HepG2 (cell line): ENCODE measurements at places on chromosomes 13 and 19. TPM values are rescaled to one million over a fixed set of nuclear protein-coding genes. Genes with fewer than 3 reads are reported as not detected.

The KLK13 gene
- not detected in 2 replicates for total RNA-seq

The RYR1 gene
- total RNA-seq = not detected in 2 replicates

DNA sequence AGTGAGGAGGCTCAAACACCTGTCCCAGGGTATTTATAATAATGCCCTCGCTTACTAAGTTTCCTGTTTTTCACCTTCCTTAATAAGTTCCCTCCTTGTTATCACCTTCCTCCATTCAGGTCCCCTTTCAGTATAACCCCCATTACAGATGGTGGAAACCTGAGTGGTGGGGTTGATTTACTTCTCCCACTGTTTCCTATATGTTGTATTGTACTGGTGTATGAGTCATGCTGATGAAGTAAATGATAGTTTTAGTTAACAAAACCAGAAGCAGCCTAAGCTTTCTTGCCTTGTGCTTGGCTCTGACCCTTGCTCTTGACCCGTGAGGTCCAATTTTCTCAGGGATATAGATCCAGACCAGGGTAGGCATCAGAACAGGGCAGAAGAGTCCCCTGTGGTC, 22.3 kb upstream of the TNFSF11 start:
- DNase-seq = no peak

DNA sequence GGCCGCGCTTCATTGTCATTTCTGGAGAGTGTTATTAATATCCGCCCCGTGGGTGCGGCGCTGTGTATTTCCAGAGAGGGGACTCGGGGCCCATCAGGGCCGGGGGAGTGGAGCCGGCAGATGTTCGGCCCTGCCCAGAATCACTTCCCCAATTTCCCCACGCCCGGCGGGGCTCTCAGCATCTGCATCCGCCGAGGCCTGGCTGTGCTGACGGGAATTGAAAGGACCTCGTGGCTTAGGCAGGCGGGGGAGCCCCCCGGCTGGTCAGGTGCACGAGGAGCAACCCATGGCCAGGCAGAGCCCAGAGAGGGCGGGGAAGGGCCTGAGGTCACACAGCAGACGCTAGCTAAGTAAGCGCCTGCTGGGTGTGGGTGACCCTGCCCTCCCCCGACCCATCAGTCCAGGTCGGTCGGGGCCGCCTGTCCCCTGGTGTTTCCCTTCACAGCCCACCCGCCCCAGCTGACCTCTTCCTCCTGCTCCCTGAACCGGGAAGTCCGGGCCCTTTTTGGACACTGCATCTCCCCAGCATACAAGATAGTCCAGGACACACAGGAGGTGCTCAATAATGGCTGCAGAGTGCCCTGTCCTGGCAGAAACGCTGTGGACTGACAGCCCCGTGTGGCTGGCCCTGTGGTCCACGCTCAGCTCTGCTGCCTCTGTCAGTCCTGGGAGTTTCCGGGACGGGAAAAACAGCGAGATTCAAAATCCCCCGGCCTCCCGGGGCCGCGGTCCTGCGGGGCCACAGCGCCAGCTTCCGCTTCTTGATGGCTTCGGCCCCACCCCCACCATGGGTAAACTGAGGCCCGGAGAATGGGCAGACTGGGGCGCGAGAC, 22.1 kb downstream of the ARID3A start:
- DNase-seq = no peak

- no peak for DNase-seq
Measured at GRCh38 chr19:13275016-13275722, 125.0 kb downstream of the IER2 start.

GRCh38 chr13:106500445-106500844, 35.0 kb downstream of the EFNB2 start:
- DNase-seq = no peak

GRCh38 chr13:30617315-30618185, at the start of gene USPL1:
TSS of gene USPL1 (plus strand) at chr13:30617920. CDS start at chr13:30621141, 3,221 bp downstream.
- peak; percentile 94 for DNase-seq

DNA sequence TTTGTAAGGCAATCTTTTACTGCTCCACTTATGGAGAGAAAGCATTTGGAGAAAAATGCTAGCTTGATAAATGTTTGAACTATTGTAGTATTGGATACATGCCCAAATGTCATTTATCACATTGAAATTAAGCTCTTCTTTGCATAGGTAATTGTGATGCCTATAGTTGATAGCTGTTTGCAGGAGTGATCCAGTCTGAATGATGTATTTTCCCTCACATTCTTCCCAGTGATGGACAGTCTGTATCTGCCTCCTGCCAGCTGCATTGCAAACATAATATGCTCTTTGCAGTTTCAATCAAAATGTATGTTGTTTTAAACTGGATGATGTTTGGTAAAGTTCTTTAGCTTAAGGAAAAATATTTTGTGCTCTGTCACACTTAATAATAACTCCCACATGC, 89.8 kb downstream of the EDNRB start:
- no peak for DNase-seq

DNA sequence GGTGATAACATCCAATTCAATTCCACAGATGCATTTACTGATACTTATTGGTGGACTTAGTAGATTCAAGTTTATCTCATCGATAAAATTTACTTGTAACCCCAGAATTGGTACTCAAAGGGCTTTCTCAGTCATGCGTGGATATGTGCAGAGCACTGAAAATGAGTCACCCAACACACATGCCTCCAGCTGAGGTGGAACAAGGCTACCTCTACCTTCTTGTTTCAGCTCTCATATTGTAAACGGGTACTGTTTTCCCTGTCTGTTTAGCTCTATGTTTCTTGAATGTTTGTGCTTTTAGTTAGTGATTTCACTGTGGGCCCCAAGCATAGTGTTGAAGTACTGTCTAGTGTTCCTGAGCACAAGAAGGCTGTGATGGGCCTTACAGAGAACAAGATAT, 1.5 kb downstream of the LRRC63 start:
- no peak for DNase-seq

DNA sequence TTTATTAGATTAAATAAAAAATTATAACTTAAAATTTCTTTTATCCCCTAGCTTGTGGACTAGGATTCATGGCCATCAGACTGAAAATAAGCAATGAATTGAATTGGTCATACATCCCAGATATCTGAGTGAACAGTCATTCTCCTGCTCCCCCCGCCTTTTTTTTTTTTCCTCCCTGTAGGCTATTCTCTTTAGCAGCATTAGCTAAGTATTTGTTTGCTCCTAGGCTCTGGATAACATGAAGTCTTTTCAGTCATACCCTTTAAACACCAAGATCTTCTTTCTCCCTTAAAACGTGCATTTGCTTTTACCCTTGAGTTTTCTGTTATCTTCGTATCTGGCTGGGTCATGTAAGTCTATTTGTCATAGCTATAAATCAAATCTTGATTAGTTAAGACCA, 866.7 kb upstream of the SPRY2 start:
- DNase-seq = no peak

- no peak for DNase-seq
Measured at GRCh38 chr19:35844482-35845214, 7.7 kb downstream of the NPHS1 start.

The PDX1 gene
- total RNA-seq = 0.07 TPM in 1 of 2 replicates, not detected in the other

DNA sequence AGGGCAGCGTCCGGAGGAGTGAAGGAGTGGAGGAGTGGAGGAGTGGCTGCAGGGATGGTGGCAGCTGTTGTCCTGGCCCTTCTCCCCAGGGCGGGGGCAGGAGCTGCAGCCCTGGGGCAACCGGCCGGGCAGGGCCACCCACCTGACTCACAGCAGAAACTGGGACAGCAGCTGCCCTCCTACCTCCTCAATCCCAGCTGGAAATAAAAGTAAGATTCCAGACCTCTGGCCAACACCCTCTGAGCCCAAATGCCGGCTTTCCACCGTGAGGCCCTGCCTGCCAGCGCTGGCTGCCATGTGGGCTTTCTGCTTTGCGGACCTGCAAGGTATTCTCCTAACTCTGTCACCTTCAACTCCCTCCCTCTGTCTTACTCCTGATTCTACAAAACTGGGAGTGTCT, 3.3 kb upstream of the CLPP start:
- no peak for DNase-seq

The LRP3 gene
- 45.1 and 51.6 TPM in 2 replicates for total RNA-seq

The CGB5 gene
- not detected in 2 replicates for total RNA-seq

DNA sequence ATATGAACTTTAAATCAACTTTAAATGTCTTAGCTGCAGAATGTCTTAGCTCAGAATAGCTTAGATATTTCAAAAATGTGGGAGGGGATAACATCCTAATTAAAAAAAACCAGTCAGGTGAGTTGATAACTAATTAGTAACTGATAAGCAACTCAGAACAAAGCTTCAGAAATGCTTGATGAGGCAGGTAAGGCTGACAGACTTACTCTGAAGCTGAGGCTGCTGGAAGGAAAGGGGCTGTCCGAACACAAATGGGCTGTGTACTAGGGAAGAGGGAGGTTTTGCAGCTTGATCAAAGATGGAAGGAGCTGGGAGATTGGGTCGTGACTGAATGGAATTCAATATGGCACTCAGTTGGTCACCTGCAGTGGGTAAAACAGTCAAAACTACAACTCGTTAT, 91.2 kb upstream of the FBXL3 start:
- DNase-seq = no peak

The SIGLEC8 gene
- not detected in 2 replicates for total RNA-seq

- no peak for DNase-seq
Measured at GRCh38 chr13:78012046-78012445, 93.4 kb upstream of the EDNRB start.

The CYP4F12 gene
- 7.2 and 30.8 TPM in 2 replicates for total RNA-seq

DNA sequence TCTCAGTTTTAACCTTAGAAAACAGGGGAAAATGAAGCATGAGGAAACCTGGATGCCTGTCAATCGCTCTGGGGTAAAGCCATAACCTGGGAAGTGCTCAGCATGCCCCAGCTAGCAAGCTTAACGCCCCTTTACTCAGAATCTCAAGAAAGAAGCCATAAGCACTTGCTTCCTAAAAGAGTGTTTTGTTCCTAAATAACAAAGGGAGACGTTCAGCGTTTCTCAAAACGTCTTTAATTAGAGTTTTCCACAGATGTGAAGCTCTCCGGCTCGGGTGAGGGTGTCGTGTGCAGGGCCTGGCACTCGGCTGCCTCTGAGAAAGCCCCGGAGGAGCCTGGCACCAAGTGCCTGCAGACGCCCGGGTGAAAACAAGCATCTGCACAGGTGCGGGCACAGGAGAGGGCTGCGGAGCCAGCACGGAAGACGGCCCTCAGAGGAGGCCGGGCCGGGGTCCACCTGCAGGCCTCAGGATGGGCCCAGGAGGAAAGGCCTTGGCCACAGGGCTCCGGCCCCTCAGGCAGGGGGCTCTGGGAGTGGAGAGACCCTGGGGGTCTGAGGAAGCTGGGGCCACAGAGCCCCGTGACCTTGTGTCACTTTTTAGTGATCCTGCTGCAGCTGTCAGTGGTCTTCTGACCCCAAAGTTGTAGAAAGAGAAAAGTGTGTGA, 6.2 kb downstream of the GAS6 start:
- no peak for DNase-seq

The HSPB6 gene
- not detected in 2 replicates for total RNA-seq

DNA sequence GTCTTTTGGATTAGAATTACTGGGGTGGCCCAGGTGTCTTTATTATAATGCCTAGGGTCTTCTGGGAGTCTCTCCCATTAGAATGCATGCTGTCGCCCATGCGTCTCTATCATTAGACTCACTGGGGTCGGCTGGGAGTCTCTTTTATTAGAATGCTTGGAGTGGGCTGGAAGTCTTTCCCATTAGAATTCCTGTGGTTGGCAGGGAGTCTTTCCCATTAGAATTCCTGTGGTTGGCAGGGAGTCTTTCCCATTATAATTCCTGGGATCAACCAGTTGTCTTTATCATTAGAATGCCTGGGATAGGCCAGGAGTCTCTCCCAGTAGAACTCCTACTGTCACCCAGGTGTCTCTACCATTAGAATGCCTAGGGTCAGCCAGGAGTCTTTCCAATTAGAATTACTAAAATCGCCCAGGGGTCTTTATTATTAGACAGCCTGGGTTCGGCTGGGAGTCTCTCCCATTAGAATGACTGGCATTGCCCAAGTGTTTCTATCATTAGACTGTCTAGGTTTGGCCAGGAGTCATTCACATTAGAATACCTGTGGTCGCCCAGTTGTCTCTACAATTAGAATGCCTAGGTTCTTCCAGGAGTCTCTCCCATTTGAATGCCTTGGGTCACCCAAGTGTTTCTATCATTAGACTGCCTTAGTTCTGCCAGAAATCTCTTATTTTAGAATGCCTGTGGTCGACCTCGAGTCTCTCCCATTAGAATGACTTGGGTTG, 1558.5 kb downstream of the UQCRFS1 start:
- DNase-seq = no peak

GRCh38 chr19:35073941-35074340, 32.4 kb downstream of the HPN start:
- no peak for DNase-seq

DNA sequence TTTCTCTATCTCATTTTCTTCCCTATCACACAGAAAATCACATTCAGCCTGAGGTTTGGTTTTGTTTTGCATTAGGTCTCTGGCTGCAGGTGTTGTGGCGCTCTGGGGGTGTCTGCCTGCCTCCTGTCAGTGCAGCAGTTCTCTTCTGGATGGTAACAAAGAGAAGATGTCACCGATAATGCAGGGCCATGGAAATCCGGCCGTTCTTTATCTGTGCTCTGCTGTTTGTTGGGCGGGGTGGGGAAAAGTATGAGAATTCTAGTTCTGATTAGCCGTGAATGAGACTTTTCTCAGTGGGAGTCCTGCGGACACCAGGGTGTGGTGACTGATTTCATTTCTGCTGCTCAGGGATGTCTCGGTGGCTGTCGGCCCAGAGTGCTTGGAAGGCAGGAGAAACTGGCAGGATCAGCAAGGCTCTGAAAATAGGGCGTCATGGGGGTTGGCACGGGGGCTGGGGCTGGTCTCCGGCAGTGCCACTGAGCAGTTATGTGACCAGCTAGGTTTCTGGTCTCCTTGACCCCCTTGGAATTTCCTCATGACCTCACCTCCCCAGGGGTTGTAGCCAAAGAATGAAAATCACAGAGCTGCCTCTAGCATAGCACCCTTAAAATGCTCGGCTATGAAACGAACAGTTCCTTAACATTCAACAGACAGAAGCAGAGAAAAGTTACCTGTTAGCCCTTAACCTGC, 5.0 kb downstream of the RNF113B start:
- DNase-seq = no peak

The ZNF701 gene
- total RNA-seq = 6.3 and 7.7 TPM in 2 replicates

GRCh38 chr19:48646722-48647216, 782 bp upstream of the CA11 start:
- no peak for DNase-seq

GRCh38 chr13:94658926-94659597, 53.3 kb downstream of the SOX21 start:
- no peak for DNase-seq

DNA sequence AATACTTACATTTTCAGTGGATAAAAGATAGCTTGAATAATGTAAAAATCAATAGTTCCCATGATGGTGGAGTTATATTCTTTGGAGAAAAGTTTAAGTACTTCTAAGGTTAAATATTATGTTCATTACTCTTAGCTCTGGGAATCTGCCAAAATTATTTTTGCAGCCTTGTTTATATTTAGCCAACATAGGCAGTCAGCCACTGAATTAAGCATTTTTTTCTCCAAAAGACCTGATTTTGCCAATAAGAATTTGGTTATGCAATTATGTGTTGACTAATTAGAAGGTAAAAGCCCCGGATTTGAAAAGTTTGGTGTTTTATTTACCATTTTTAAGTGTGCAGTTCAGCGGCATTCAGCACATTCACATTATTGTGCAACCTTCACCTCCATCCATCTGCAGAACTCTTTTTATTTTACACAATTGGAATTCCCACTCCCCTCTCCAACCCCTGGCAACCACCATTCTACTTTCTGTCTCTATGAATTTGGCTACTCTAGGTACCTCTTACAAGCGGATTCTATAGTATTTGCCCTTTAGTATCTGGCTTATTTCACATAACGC, 90.1 kb upstream of the C1QTNF9B start:
- no peak for DNase-seq
